Fibroblast of lung (primary cell): ENCODE measurements at places on chromosomes 4 and X. TPM values are rescaled to one million over a fixed set of nuclear protein-coding genes. Genes with fewer than 3 reads are reported as not detected.
A peak's percentile ranks its signal among the peaks of the same experiment; 100 is the strongest.

DNA sequence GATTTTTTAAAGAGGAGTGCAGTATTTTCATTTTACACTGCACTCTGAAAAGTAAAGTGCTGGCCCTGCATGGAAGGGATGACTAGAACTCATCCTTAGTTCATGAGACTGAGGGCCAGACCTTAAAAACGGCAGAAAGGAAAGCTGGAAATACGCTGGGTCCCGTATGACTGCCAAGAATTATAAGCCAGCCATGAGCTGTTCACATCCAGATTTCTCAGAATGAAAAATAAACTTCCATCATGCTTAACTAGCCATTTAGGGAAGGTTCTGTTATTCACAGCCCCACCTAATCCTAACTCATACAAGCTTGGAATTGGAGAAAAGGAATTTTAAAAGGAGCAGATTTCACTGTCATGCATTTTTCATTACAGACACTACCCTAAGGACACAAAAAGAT is 894.4 kb downstream of the FAT4 start:
- H3K4me3 ChIP-seq = no peak overlapping the region
- no peaks in the 10 kb centered on the region for H3K36me3 ChIP-seq
- H3K27me3 ChIP-seq = no peaks in the 10 kb centered on the region
- no peaks in the 10 kb centered on the region for H3K4me1 ChIP-seq
- peak; percentile 39 for DNase-seq
- H3K27ac ChIP-seq = no peak overlapping the region

The CHST7 gene
- 8.5 and 11.2 TPM in 2 replicates for total RNA-seq

The RPS6KA6 gene
- 3.3 and 4.5 TPM in 2 replicates for total RNA-seq

The VSIG1 gene
- total RNA-seq = not detected in 2 replicates

The FRMD7 gene
- total RNA-seq = under 0.01 and 0.26 TPM in 2 replicates

DNA sequence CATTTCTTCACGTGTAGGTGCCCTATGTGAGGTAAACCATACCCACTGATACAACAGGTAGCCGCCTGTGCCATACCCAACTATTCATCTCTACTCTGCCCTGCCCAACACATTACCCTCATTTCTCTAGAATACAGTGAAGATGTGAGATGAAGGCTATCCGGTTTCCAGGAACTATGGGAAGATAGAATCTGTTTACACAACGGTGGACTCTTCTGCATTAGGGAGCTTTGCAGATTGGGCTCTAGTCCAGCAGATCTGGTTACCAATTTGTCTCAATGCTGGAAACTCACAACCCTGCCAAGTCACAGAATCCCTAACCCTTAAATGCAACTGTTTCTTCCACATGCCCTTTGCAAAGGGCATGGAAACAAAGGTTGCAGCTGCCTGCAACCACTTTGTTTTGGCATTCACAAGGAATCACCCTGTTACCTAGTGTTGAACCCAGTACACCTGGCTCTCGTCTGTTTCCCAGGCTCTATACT is 6.4 kb upstream of the SLAIN2 start:
- H3K4me3 ChIP-seq = no peak overlapping the region
- no peaks in the 10 kb centered on the region for H3K36me3 ChIP-seq
- H3K27me3 ChIP-seq = no peaks in the 10 kb centered on the region
- peaks cover 19% of the 10 kb centered on the region for H3K4me1 ChIP-seq

DNA sequence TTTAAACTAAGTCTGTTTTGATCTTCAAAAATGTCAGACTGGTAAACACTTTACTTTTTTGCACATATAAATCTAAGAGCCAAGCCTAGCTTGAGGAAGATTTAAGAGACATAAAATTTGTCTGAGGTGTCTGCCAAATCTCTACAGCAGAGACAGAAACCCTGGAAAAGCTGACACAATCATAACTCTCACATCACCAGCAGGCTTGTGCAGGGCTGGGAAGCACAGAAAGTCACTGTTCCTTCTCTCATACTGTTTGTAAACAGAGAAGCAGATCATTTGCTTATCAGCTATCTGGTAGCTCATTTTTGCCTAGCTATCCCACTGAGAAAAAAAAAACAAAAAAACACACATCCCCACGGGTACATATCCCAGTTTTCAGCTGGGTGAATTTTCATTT is 7.0 kb downstream of the ENOX2 start:
- no peak for DNase-seq
- no peaks in the 10 kb centered on the region for H3K4me1 ChIP-seq
- H3K4me3 ChIP-seq = no peak overlapping the region
- no peaks in the 10 kb centered on the region for H3K27me3 ChIP-seq
- no peaks in the 10 kb centered on the region for H3K36me3 ChIP-seq

GRCh38 chrX:20378233-20378920 is 111.7 kb upstream of the RPS6KA3 start:
- H3K27me3 ChIP-seq = no peaks in the 10 kb centered on the region
- DNase-seq = peak; percentile 55
- no peaks in the 10 kb centered on the region for H3K4me1 ChIP-seq
- H3K36me3 ChIP-seq = no peaks in the 10 kb centered on the region
- H3K4me3 ChIP-seq = no peak overlapping the region
- no peak overlapping the region for H3K27ac ChIP-seq

DNA sequence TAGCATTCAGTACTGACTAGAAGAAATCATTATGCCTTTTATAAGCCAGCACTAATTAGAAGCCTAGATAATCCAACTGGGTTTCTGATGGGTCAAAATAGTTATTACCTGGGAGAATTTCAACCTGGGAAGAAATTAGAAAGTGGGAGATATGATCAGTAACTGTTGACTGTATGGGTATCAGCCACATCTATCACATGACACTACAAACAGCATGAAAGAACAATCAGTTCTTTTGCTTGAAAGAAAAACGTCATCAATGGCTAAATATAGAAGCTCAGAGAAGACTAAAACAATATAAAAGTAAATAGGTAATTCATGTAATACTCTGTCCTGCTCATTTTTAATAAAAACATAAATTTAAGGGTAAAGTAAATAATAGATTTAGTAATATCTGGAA is 145.1 kb downstream of the CAMK2D start:
- DNase-seq = no peak
- H3K27ac ChIP-seq = no peak overlapping the region
- no peaks in the 10 kb centered on the region for H3K4me1 ChIP-seq
- H3K27me3 ChIP-seq = no peaks in the 10 kb centered on the region
- no peak overlapping the region for H3K4me3 ChIP-seq

DNA sequence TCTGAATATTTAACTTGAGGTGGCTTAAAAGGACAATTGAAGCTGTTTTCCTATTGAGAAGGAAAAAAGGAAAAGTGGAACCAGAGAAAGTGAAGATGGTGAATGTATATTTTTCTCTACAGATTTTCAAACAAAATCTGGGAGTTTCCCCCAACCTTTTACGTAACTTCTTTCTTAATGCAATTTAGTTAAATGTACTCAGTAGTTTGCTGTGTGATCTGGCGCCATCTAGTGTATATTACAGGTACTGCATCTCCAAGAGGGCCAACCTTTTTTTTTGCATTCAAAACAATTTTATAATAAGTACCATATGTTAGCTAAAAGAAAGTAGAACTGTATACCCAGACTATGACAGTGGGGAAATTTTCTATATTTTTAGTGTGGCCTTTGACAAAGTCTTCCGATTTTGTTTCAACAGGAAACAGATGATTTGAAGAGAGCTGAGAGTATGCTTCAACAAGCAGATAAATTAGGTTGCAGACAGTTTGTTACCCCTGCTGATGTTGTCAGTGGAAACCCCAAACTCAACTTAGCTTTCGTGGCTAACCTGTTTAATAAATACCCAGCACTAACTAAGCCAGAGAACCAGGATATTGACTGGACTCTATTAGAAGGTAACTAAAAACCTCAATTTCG is 82.0 kb downstream of the PLS3 start:
- no peaks in the 10 kb centered on the region for H3K27me3 ChIP-seq
- DNase-seq = peak; percentile 44
- no peak overlapping the region for H3K4me3 ChIP-seq
- no peaks in the 10 kb centered on the region for H3K4me1 ChIP-seq

DNA sequence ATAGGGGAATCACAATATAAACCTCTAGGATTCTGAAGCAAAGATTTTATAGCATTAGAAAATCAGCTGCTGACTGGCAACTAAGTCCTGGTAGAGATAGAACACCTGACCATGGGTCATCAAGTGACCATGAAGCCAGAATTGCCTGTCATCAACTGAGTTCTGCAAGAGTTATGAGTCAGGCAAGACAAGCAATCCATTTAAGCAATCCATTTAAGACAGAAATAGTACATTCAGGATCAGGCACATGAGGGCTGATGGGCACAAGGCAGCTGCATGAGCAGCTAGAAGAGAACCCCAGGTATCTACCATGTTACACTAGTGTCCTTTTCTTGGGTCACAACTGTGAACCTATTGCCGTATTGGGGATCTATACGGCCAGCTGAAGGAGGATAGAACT is 98.9 kb downstream of the SPRY1 start:
- no peak overlapping the region for H3K4me3 ChIP-seq
- no peak overlapping the region for H3K27ac ChIP-seq
- no peaks in the 10 kb centered on the region for H3K4me1 ChIP-seq
- no peaks in the 10 kb centered on the region for H3K36me3 ChIP-seq
- no peak for DNase-seq
